ENCODE measurements at places on chromosomes 16 and 17.

DNA sequence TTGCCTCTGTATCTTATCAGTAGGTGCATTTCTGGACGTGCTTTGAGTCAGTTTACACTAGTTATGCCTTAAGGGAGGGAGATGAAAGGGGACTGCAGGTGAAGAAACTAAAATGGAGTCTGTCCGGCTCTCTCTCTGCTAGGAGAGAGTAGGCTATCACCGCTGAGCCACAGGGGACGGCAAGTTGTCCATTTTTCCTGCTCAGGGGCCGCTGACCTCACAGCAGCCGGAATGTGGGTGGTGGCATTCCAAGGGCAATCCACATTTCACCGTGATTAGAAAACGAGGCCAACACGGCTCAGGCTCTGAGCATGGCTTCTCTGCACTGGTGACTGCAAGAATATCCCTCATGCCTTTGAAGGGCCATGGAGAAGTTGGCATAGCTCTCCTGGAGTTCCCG lies 19.0 kb upstream of the KLHDC4 start:
- no peak for DNase-seq

DNA sequence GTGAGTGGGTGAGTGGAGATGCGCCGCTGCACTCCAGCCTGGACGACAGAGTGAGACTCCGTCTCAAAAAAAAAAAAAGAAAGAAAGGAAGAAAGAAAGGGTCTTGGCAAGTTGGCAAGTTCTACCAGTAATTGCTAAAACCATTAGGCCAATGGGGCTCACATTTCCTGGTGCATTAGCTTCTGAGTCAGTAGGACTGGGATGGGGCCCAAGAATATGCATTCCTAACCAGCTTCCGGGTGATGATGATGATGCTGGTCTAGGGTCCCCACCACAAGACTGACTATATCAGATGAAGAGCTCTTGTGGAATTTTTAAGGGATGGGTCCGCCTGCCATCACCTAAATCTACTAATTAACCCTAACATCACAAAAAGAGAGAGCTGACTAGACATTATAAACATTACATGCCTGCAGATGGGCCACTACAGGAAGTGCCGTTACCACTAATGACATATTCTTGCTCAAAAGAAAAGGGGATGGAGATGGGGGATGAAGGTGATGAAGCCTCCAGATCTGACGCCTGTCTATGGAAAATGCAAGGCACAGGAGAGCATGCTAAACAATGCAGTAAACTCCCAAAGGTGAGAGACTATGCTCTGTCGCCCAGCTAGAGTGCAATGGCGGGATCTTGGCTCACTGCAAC lies 13.1 kb downstream of the MYH11 start:
- no peak for DNase-seq

DNA sequence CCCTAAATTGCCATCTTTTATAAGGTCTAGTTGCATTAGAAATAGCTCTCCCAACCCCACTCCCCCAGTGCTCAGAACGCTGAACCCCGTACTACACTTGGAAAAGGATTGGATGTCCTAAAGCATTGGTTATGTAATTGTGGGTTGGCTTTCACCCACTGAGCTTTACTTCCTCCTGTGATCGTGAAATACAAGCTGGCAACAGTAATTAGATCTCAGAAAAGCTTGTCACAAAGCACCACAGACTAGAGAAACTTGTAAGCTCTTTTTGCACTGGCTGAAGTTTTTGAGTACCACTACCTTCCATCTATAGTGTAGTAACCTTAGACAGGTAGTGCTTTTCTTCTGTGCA lies 54.4 kb downstream of the SIAH1 start:
- DNase-seq = no peak

- DNase-seq = no peak
These were observed 13.2 kb upstream of the CCL23 start for GRCh38 chr17:36030956-36031355.

DNA sequence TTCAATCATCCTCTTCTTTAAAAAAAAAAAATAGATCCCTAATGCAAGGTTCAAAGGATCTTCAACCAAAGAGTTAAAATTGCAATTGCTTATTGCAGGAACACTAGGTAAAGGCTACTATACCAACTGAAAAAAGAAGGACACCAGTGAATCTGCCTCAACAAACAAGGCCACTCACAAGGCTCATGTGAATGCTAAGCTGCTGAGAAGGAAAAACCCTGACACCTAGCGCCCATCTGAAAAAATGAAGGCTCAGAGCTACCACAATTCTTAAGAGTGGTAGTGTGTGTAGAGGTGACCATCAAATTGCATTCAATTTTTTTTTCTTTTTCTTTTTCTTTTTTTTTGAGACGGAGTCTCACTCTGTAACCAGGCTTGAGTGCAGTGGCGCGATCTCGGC lies 201.6 kb upstream of the C17orf78 start:
- no peak for DNase-seq

GRCh38 chr17:77424585-77425344 lies 284.0 kb downstream of the SEC14L1 start:
- no peak for DNase-seq

- DNase-seq = no peak
These were observed 208.3 kb downstream of the RGS9 start for GRCh38 chr17:65345261-65346005.

DNA sequence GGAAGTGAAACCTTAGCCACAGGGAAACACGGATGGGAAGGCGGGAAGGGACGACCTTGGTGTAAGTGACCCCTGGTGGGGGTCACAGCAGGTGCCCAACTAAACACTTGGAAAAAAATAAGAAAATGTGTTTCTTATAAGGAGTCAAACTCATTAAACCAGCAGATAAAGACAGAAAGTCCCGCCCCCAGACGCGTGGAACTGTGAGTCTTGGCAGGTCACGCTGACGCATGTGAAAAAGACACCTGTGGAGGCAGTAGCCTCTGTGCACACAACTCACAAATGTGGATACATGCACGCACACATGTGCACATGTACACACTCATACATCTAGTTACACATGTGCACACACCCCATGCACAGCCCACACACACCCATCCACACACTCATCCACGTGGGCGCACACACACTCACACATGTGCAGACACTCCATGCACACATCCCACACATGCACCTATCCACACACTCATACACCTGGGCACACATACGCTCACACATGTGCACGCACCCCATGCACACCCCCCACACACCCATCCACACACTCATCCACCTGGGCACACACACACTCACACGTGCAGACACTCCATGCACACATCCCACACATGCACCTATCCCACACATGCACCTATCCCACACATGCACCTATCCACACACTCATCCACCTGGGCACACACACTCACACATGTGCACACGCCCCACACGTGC lies 432.4 kb downstream of the SOX9 start:
- no peak for DNase-seq

GRCh38 chr17:75267411-75268232 lies 3.4 kb downstream of the MIF4GD start:
- no peak for DNase-seq

DNA sequence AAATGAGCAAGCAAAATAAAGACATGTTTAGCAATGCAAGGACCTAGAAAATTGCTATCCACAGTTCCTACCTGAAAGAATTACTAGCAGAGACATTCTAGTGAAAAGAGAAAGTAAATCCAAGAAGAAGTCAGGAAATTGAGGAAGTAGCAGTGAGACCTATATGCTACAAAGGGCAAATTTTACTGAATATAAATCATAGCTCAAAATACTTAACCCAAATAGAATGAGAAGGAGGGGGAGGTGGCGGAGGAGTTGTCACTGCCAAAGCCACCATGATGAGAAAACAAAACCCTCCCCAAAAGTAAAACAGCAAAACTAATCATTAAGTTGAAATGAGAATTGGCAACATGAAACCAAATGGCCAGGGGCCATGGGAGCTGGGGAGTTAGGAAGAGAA lies 39.3 kb downstream of the PITPNM3 start:
- no peak for DNase-seq

DNA sequence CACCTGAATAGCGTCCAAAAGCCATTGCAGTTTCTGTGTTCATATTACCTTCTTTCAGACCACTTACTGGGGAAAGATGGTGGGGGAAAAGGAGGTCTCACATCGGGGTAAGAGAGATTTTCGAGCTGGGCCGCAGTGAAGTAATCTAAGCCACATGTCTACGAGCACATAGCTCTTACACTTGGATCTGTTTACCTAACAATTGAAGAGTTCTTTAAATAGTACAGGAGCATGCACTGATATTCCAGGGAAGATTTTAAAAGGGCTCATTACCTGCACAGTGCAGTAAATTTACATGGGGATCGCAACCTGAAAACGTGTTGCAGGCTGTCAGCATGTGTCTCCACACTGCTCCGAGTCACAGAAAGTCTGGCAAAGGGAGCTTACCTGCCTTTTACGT lies 12.6 kb downstream of the MAF start:
- no peak for DNase-seq

- DNase-seq = no peak
These were observed 7.3 kb downstream of the ABCA3 start for GRCh38 chr16:2333231-2333630.

GRCh38 chr17:37358098-37358829 lies 17.5 kb upstream of the C17orf78 start:
- DNase-seq = peak; percentile 26

GRCh38 chr17:82863941-82864712 lies 24.3 kb upstream of the ZNF750 start:
- DNase-seq = peak; percentile 91

DNA sequence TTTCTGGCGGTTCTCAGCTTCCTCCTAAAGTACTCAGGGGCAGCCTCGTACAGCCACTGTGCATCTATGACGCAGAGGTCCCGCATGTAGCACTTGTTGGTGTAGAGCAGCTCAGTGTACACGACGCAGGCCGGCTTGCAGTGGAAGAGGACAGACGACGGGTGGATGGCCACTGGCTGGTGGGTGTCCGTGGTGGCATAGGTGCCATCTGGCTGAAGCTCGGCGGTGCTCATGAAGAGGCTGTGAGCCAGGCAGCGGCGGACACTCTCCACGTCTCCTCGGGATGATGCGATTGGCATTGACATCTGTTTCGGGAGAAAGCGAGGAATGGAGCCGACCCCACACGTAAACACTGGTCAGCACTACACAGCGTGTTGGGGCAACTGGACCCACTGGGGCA lies 5.3 kb upstream of the C1QBP start:
- no peak for DNase-seq

DNA sequence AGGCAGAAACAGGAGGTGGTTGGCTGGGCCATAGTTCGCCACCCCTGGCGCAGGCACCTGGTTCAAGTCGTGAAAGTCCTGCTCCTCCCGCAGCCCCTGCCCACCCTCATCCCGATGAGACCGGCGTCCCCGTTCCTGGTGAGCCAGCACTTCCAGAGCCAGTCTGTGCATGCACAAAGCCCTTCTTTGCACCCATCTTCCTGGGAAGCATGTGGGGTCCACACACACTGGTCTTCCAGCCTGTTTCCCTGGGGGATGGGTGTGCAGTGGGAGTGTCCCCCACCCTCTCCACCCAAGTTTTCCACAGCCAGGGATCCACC lies 1.6 kb upstream of the ZG16B start:
- DNase-seq = no peak

All from CD4-positive, alpha-beta T cell treated with Interleukin-17A for 1 hour (primary cell).